ENCODE measurements at places on chromosomes 6 and 20. TPM values are rescaled to one million over a fixed set of nuclear protein-coding genes. Genes with fewer than 3 reads are reported as not detected.
A peak's percentile ranks its signal among the peaks of the same experiment; 100 is the strongest.

DNA sequence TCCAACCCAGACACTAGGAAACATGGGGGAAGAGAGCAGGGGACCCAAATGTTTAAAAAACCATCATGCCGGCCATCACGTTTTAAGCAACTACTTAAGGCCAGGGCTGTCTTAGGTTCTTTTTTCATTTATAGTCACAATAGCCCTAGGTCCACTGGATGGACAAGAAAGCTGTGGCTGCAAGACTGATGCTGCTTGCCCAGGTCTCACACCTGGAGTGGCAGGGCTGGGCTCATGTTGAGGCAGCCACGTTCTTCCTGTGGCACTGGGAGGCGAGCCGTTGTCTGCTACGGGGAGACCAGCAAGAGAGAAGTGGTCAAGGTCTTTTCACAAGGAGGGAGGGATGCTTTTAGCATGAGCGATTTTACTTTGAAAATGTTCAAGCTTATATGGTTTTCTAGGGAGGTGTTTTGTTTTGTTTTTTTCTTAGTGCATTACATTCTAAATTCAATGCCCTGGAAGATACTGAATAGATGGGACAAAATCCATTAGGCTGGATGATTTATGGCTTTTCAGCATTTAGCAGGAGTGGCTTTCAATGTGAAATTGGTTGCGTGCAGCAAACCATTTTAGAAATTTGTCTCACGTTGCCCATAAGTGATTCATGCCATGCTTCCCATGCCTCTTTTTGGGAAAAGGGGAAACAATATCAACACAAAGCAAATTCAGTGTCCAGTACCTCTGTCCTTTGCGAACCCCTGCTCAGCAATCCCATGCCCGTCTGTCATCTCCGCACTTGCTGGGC is 106.6 kb upstream of the SNX9 start:
- H3K27ac ChIP-seq, result no peak overlapping the region
- H3K4me1 ChIP-seq, result no peaks in the 10 kb centered on the region
- no peaks in the 10 kb centered on the region for H3K27me3 ChIP-seq
- no peaks in the 10 kb centered on the region for H3K36me3 ChIP-seq
- no peak overlapping the region for H3K4me3 ChIP-seq

GRCh38 chr6:148530976-148531375 is 188.3 kb downstream of the SASH1 start:
- H3K4me1 ChIP-seq, result no peaks in the 10 kb centered on the region
- no peaks in the 10 kb centered on the region for H3K27me3 ChIP-seq
- peak overlapping the region; percentile 20 for H3K27ac ChIP-seq
- DNase-seq, result no peak
- H3K4me3 ChIP-seq, result no peak overlapping the region

- H3K4me3 ChIP-seq, result no peak overlapping the region
- H3K4me1 ChIP-seq, result no peaks in the 10 kb centered on the region
Observed at GRCh38 chr20:47917549-47918070, 132.3 kb upstream of the SULF2 start.

Gene DACT2
- 2.0 TPM for total RNA-seq

Gene WASF1
- 4.8 TPM for total RNA-seq

- H3K27me3 ChIP-seq, result no peaks in the 10 kb centered on the region
- H3K4me3 ChIP-seq, result no peak overlapping the region
- DNase-seq, result no peak
- no peak overlapping the region for H3K27ac ChIP-seq
Observed at GRCh38 chr6:39850736-39851297, 58.6 kb downstream of the DAAM2 start.

GRCh38 chr6:10406556-10406955 is 8.3 kb downstream of the TFAP2A start:
- H3K27ac ChIP-seq, result no peak overlapping the region
- H3K36me3 ChIP-seq, result no peaks in the 10 kb centered on the region
- no peak for DNase-seq
- no peaks in the 10 kb centered on the region for H3K4me1 ChIP-seq
- H3K4me3 ChIP-seq, result no peak overlapping the region

Gene PNLDC1
- total RNA-seq, result 0.72 TPM

Gene ID4
- 2.4 TPM for total RNA-seq

DNA sequence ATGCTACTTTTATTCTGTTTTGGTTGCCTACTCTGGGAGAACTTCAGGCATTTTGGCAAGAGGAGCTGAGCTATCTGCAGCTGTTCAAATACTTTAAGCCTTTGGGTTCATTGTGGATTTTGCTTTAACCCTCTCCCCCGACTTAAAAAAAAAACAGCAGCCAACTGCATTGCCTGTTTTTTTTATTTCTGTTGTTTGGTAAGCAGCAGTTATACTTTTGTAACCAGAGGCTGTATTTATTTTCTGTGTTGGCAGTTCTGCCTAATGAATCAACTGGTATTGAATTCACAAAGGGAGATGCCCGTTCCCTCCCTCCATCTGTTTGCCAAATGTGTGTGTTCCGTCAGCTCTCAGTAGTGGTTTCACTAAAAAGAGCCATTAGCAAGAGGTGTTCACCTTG is 484.0 kb downstream of the UTRN start:
- no peaks in the 10 kb centered on the region for H3K36me3 ChIP-seq
- H3K4me3 ChIP-seq, result no peak overlapping the region
- DNase-seq, result no peak
- no peak overlapping the region for H3K27ac ChIP-seq
- no peaks in the 10 kb centered on the region for H3K27me3 ChIP-seq
- H3K4me1 ChIP-seq, result no peaks in the 10 kb centered on the region

Gene C6orf15
- not detected for total RNA-seq

Gene RIPOR3
- 2.9 TPM for total RNA-seq

DNA sequence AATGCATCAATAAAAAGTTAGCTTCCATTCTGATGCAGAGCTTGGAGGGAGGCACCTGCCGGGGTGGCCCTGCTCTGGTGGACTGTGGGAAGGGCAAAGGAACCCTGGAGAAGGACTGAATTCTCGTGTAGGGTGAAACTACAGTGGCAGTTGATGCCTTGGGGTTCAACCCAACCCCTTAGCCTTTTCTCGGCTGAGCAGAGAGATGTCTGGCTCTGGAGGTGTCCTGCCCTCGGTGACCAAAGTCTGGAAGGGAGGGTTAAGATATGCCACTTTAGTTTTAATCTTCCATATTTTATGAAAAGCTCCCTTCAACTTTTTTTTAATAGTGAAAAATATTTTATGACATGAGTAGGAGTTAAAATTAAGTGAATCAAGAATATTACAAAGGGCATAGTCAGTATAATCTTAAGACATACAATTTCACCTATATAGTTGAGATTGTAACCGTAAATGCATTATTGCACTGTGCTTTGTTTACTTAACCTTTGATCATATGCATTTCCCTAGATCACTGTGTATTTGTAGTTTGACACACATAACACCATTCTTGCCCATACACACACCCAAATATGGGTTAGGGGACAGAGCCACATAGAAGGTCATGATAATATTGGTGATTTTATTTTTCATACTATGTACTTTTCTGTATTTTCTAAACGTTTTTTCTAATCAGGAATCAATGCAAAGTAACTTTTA is 179.6 kb downstream of the MCHR2 start:
- H3K4me3 ChIP-seq, result no peak overlapping the region
- H3K27ac ChIP-seq, result peak overlapping the region; percentile 34
- DNase-seq, result peak; percentile 19
- no peaks in the 10 kb centered on the region for H3K36me3 ChIP-seq
- H3K4me1 ChIP-seq, result no peaks in the 10 kb centered on the region
- H3K27me3 ChIP-seq, result no peaks in the 10 kb centered on the region

Gene FAM184A
- 0.56 TPM for total RNA-seq

GRCh38 chr6:134123666-134124208 is 71.3 kb upstream of the SLC2A12 start:
- no peaks in the 10 kb centered on the region for H3K4me1 ChIP-seq
- DNase-seq, result no peak
- H3K4me3 ChIP-seq, result no peak overlapping the region
- H3K36me3 ChIP-seq, result no peaks in the 10 kb centered on the region
- H3K27me3 ChIP-seq, result no peaks in the 10 kb centered on the region

Gene LGSN
- total RNA-seq, result 0.11 TPM

Gene MAS1L
- 0.54 TPM for total RNA-seq

Gene LAMP5
- 0.32 TPM for total RNA-seq

DNA sequence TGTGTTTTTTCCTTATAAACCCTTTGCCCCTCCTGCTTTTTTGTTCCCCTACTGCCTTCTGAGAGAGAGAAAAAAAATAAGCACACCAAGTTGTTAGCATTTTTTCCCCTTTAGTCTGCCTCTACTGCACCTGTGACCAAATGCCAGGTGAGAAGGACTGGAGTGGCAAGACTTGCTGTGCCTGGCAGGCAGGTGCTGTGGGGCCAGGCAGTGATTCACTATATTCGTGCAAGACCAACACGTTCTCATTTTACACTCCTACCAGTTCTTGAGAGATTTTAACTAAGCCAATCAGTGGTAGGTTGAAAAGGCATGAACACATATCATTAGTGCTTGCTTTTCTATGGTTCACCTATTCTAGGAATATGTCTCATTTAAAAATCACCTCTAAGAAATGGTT is 109.7 kb downstream of the FIG4 start:
- no peak overlapping the region for H3K27ac ChIP-seq
- H3K27me3 ChIP-seq, result no peaks in the 10 kb centered on the region
- no peaks in the 10 kb centered on the region for H3K36me3 ChIP-seq
- DNase-seq, result no peak
- no peaks in the 10 kb centered on the region for H3K4me1 ChIP-seq
- no peak overlapping the region for H3K4me3 ChIP-seq

DNA sequence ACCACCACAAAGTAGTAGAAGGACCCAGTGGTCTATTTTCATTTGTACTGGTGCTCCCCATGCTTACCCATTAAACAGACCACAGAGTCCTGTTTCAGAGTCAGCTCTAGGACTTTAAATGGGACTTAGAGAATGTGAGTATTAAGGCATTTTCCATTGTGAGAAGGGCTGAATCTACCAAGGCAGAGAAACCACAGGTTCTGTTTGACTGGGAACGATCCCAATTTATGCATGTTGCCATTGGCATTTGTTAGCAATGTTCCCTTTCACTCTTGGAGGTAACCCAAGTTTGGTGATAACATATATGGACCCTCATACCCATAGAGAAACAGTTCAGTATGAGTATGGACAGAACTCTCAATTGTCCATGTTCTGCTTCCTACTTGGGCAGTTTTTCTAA is 672.8 kb downstream of the KIF16B start:
- no peak overlapping the region for H3K4me3 ChIP-seq
- DNase-seq, result no peak
- no peaks in the 10 kb centered on the region for H3K27me3 ChIP-seq

- no peak for DNase-seq
- H3K27ac ChIP-seq, result no peak overlapping the region
Observed at GRCh38 chr20:32244150-32244823, 33.2 kb upstream of the KIF3B start.

DNA sequence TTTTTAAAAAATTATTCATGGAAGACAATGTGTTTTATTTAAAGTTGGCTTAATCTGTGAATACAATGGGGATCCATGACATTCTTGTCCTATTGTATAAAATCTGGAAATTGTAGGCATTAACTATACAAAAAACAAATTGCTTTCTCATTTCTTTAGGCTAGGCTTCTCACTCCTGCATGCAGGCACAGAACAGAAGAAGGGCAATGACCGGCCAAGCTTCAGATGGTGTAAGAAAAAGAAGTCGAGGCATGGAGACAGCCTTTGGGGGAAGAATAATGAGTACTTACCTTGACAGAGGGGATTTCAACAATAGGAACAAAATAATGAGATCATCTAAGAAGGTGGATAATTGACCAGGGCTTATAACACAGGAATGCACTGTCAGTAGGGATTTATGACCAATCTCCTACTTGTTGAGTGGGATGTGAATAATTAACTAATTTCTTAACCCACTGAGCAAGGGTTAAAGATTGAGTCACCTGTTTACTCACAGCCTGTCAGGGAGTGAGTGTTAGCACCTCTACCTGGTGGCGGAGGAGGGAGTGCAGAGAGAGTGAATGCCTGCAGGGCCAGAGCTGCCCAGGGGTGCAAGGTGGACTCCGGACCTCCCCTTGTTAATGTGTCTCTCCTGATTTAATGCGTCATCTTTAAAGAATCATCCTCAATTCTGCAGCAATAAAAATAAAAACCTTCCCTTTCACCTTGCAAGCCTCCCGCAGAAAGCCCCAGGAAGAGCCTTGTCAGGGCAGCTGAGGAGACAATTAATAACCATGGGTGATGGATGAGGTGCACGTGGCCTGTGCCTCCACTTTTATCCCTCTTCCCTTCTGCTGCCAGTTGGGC is 3.9 kb downstream of the SLC22A2 start:
- DNase-seq, result peak; percentile 74
- no peak overlapping the region for H3K27ac ChIP-seq
- H3K4me3 ChIP-seq, result no peak overlapping the region

All from colonic mucosa (tissue), 4 donors.